ENCODE measurements at places on chromosomes 7 and 10.

DNA sequence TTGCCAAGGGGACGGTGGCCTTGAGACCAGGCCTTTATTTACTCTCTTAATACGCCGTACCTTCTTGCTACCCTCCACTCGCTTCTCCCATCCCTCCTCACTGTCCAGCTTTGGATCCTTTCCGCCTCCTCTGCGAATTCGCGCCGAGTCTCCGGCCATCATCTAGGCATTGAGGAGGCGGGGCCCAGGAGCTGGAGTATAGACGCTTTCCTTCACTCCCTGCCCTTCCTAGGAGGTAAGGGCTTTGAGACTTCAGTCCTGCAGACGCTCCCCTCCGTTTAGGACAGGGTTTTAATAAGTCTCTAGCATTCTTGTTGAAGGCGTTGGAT is 538 bp downstream of the TFAM start:
- no peak for DNase-seq

DNA sequence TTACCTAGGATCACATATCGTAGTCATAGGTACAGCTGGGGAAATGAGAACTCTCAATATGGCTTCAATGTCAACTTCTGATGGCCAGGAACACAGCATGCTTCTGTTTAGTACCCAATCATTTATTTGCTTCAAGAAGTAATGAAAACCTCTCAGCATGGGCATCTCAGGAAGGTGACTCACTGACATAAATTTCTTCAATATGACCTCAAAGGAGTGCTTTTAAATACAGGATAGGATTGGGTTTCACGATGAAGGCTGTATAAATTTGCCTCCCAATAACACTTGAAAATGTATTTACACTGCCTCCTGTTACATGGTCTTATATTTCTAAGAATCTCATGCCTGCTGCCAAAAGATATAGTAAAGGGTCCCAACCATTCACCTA is 15.1 kb downstream of the ITGA8 start:
- DNase-seq, result no peak

- no peak for DNase-seq
Observed at GRCh38 chr7:43072530-43072929, 39.9 kb upstream of the HECW1 start.

DNA sequence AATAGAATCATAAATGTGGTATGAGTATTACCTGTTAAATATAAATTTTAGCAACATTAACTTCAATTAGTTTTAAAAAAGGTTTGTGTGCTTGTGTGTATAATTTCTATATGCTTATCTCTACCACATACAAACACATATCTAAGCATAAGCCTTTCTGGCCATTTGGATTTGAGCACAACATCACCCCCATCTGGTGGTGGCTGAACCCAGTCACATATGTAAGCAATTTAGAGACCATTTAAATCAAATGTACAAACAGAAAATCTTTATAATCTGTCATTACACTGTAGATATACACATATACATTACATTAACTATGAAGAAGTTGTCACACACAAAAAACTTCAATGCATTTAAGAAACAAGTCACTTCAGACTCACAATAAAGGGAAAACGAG is 31.7 kb downstream of the GPR22 start:
- DNase-seq, result no peak

- no peak for DNase-seq
Observed at GRCh38 chr7:18518555-18518954, 23.0 kb downstream of the HDAC9 start.

- no peak for DNase-seq
Observed at GRCh38 chr10:128367807-128368206, 241.6 kb upstream of the MKI67 start.

Measured in posterior vena cava (tissue), 2 donors.